ENCODE measurements at places on chromosomes 1 and 21.

GRCh38 chr1:41623736-41624135 lies 139.3 kb upstream of the EDN2 start:
- DNase-seq, result no peak

GRCh38 chr1:162644986-162645314 lies 12.7 kb downstream of the DDR2 start:
- DNase-seq, result no peak

GRCh38 chr1:71834601-71835441 lies 447.5 kb downstream of the NEGR1 start:
- no peak for DNase-seq

- no peak for DNase-seq
These were observed 32.7 kb upstream of the C1orf198 start for GRCh38 chr1:230900984-230901383.

Measured in EL (cell line).